COR-L47 (cell line): ENCODE measurements at places on chromosomes 3 and 15.
A peak's percentile ranks its signal among the peaks of the same experiment; 100 is the strongest.

DNA sequence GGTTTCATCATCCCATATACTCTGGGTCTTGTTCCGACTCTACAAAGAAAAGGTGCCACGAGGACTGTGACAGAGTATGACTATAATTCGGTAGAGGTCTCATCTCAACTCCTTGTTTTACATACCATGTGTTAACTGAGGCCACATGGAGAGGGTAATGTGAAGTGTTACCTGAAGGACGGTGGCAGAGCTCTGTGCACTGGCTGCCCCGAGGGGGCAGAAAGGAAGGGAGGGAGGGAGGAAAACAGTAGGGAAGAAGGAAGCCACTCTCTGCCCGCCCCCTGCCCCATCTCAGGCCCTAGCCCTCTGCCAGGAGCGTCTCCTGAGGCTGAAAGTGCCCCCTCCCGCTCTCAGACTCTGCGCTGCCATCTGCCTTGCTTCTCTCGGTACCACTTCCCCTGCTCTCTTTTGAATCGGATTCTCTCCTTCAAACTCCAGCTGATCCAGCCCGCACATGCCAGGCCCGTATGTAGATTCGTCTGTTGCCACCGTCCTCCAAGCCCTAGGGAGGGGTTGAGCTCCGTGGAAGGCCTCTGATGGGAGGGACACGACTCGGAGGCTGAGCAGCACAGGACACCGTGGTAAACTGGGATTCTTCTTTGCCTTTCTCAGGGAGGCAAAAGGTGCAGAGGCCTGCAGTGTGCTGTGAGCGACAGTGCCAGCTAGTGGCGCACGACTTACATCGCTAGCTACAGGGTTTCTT, 70.5 kb upstream of the ATP10A start:
- DNase-seq = peak; percentile 46

DNA sequence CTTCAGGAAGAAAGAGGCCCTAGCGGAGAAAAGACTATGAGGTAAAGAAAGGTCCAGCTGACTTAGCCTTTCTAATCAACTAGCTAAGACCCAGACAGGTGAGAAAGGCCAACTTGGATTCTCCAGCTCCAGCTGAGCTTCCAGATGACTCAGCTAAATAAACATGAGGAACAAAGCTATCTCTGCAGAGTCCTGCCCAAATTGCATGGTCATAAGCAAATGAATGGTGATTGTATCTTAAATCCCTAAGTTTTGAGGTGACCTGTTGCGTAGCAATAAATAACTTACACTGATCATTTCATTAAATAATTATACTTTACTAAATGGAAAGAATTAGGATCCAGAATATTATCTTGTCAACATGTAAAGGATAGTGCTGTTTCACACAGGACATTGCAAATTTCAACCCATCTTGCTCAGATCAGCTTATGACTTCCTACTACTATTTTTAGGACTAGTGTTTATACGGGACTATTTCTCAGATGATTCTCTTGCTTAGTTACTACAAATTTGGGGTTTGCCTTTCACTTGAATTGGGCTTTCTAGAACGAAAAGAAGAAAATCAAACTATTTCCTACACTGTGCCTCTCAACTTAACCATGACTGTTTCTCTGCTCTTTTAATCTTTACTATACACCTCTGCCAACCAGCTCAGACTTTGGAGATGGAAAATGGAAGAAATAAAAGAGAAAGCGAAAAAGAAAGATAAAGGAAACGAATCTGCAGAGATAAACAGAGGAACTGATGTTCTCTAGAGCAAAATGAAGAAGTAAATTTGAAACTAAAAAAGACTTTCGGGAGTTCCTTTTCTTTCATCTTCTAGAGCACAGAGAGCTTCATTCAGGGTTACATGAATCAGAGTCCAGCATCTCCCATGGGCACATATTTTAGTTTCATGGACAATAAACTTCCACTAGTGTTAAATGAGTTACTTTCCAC, 6.6 kb upstream of the ADGRG7 start:
- DNase-seq = peak; percentile 11

DNA sequence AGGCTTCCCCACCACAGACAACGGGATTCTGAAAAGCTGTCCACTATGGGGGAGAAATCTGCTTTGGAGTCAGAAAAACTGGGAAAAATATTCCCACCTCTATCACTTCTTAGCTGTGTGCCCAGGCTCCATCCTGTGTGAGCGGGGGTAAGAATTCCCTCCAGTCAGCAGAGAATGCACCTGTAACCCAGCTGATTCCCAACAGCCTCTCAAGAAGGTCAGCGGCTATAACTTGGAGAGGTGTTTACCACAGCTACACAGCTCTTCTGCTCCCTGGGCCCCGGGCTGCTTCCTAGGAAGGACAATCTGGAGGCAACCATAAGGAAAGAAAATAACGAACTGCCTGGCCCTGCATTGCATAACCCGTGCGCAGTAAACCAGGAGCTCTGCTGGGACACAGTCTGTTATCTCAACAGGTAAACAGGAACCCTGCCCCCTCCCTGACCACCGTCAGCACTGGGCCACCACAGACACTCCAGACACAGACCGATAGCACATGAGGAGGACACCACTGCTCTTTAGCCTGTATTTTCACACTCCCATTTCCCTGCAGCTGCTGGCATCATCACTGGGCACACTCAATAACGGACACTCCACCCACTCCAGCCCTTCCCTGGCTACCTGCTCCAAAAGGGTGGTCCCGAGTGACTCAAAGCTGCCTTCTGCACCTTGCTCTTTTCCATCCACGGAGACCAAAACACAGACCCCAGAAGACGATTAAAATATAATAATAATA, 2.1 kb downstream of the RAB43 start:
- no peak for DNase-seq

- no peak for DNase-seq
These were observed 14.7 kb downstream of the SLC6A1 start for GRCh38 chr3:11006986-11007933.

GRCh38 chr3:171956705-171957104, 82.7 kb upstream of the FNDC3B start:
- DNase-seq = no peak

DNA sequence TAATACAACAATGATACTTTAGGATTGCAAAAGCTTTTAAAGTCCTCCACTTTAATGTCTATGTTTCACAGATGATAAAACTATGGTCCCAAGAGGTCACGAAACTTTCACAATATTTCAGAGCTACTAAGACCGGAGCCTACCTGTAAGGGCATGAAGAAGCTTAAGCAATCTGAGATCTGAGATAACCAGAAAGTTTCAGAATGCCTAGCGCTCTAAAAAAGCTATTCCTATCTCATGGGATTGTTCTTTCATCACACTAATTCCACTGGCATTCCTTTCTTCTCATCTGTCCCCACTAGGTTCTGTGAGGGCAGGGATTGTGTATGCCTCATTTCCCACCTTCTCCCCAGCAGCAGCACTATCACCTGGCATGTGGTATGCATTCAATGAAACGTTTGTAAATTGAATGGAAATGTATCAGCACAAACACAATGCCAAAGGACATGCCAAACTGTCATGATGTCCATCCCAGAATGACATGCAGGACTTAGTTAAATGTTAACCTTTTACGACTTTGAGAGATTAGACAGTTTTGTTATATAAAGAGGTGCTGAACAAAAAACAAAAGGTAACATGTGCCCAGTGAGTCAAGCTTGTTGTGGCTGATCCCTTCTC, 104.7 kb upstream of the NR2F2 start:
- no peak for DNase-seq

DNA sequence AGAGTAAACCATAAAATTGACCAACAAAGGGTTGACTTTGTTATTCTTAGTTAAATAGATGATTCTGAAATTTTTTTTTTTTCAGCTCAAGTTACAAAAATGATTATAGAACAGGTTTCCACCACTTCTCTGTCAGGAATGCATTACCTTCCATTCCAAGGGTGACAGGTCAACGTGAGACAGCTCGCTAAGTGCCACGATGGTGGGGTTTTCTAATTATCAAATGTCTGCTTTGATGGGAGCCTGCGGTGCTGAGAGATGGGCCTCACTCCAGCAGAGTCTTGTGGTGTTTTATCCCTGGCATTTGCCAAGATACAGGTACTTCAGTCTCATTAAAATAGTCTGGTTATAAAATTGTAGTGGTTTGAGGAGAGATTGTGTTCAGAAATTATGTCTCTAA, 80.3 kb downstream of the CGNL1 start:
- DNase-seq = no peak

- no peak for DNase-seq
These were observed 222.8 kb upstream of the TLE3 start for GRCh38 chr15:70320482-70320881.

- peak; percentile 85 for DNase-seq
These were observed 135.7 kb upstream of the RAD18 start for GRCh38 chr3:9098716-9099675.

DNA sequence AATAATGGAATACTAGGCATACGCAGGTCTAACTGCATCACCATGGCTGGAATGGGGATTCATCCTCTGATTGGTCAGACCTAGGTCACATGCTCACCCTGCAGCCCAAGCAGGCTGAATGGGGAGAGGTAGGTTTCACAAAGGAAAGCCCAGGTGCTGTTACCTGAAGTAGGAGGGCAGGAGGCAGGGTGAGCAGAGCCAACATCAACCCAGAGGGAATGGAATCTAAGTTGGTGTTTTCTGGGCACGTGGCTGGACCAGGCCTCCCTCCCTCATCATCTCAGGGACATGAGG, 6.7 kb upstream of the H1-8 start:
- DNase-seq = no peak

GRCh38 chr3:81540787-81541186, 220.7 kb downstream of the GBE1 start:
- DNase-seq = no peak

- no peak for DNase-seq
These were observed 115.0 kb downstream of the NR1D2 start for GRCh38 chr3:24060055-24060454.

- peak; percentile 61 for DNase-seq
These were observed 416 bp downstream of the PBRM1 start for GRCh38 chr3:52685285-52685708.

- DNase-seq = no peak
These were observed 7.3 kb upstream of the CACNA1D start for GRCh38 chr3:53486961-53487654.

GRCh38 chr3:189188466-189188865, 16.7 kb downstream of the TPRG1 start:
- DNase-seq = no peak

DNA sequence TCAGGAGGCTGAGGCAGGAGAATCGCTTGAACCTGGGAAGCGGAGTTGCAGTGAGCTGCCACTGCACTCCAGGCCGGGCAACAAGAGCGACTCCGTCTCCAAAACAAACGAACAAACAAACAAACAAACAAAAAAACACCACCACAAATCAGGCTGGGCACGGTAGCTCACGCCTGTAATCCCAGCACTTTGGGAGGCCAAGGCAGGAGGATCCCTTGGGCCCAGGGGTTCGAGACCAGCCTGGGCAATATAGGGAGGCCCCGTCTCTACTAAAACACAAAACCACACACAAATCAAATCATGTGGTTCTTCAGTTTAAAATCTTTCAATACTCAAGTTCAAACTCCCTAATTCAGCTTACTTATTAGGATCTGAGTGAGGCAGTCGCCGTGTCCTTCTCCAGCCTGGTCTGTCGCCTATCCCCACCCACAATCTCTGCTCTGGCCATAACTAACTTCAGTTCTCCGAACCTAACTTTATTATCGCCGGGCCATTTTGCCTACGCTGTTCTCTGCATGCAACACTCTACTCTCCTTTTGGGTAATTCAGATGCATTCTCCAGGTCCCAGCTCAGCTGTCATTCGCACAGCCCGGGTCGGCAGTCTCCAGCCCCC, 660 bp upstream of the RTF1 start:
- no peak for DNase-seq

DNA sequence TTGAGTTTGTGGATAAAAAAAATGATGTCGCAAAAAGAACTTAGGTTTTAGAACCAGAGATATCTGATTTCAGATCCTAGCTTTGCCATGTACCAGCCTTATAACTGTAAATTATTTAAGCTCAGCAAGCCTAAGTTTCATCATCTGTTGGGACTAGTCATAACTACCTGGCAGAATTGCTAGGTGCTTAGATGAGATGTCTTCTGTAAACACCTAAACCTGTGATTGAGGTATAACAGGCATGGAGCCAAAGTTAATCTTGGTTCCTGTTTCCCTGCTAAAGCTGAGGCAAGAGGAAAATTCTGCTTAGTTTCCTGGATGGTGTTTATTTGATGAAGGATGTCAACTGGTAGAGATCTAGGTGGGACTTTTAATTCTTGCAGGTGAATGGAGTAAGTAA, 331.3 kb upstream of the RBMS3 start:
- peak; percentile 6 for DNase-seq

DNA sequence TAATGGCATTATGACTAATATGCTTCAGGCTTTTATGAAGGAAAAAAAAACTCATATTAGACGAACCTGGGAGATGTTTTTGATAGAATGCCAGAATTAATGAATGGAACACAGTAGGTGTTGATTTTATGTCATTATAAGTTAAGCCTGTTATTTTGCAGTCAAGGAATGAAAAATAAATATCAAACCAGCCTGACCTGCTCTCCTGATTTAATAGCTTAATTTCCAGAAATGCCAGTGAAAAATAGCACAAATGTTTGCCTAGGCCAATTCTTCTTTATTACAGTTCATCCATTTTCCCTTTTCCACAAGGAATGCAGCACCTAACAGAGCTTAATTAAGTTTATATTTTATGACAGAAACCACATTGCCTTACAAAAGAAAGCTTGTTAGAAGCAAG, 292.0 kb downstream of the TBL1XR1 start:
- DNase-seq = peak; percentile 19

- no peak for DNase-seq
These were observed 4.2 kb upstream of the TMEM41A start for GRCh38 chr3:185502987-185503386.

DNA sequence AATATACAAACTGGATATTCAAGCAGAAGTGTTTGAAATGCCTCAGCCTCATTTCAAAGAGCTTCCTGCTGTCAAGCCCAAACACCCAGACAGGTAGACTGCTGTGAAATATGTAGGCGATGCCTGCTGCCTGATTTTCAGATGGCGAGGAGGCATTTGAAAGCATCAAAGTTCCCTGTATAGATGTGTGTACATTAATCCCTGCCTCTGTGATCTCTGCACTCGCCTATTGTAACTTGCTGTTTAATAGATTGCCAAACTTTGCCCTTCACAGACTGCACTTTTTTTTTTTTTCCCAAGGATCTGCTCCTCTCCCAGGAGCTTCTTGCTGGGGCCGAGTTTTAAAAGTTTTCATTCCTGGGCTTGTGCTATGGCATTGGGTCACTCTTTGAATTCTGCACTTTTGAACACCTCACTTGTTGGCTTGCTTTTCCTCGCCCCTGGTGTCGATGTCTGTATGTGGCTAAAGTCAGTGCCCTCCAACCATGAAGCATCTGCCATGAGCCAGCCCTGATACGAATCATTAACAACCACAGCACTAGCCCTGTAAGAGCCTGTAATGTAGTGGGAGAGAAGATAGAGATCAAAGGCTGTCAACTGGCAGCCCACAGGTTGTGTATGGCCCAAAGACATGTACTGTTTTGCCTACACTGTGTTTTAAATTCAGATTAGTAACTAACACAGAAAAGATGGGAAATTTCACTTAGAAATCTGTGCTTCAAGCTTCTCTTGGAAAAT, 287.6 kb upstream of the ICE2 start:
- DNase-seq = no peak

DNA sequence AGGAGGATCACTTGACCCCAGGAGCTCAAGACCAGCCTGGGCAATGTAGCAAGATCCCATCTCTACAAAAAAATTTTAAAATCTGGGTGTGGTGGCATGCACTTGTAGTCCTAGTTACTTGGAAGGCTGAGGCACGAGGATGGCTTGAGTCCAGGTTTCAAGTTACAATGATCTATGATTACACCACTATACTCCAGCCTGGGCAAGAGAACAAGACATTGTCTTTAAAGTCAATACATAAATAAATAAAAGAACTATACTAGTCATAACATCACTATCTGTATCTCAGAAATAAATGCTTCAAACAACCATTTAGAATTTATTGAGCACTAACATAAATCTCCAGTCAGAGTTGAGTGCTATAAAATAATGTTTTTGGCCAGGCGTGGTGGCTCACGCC, 8.5 kb upstream of the PHLDB2 start:
- DNase-seq = no peak
